ENCODE measurements at places on chromosomes 4 and X.

DNA sequence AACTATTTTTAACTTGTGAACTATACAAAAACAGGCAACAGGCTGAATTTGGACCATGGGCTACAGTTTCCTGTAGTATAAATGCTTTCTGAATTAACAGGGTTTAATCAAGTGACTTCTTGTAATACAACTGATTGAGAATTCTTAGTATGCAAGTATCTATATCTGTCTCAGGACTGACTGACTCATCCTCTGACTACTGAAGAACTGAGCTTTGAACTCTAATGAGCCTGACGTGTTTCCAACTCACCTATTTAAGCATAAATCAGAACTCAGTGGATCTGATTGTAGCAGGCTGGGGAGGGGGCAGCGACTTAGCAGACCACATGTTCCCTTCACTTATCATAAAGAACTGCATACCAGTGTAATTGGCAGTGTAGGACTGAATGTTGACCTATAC is 7.8 kb downstream of the SPATA4 start:
- no peak for DNase-seq

- no peak for DNase-seq
Observed at GRCh38 chrX:70478526-70479245, 34.1 kb downstream of the DLG3 start.

DNA sequence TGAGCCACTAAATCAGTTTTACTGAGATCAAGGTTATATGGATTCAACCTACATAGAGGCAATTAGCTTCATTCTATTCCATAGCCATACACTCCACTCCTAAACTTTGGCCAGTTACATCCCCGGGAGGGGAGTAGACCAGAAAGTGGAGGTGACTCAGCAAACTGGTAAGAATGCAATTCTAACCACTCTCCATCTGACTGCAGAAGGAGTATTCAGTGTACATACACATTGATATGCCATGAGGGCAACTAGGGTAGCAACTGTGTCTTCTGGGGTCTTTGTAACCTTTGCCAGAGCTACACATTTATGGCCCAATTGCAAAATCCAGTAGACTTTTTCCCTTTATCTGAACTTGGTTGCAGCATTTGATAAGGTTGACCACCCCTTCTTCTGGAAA is 7.6 kb downstream of the SLC25A43 start:
- DNase-seq, result no peak

DNA sequence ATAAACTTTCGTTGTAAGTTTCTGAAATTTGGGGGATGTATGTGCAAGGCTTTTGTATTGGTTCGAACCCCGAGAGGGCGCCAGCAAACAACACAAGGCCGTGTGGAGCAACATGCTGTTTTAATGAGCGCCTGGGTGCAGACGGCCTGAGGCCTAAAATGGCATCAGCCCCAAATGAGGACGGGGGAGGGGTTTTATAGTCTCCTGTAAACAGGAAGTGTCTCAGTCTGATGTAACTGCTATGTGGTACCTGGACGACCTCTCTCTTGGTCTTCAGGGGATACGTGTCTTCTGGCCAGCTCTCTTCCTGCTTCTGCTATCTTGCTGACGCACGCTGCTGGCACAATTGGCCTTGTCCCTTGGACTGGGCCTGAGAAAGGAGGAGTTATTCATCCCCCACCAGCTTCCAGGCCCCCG is 1348.0 kb downstream of the ADGRL3 start:
- no peak for DNase-seq

DNA sequence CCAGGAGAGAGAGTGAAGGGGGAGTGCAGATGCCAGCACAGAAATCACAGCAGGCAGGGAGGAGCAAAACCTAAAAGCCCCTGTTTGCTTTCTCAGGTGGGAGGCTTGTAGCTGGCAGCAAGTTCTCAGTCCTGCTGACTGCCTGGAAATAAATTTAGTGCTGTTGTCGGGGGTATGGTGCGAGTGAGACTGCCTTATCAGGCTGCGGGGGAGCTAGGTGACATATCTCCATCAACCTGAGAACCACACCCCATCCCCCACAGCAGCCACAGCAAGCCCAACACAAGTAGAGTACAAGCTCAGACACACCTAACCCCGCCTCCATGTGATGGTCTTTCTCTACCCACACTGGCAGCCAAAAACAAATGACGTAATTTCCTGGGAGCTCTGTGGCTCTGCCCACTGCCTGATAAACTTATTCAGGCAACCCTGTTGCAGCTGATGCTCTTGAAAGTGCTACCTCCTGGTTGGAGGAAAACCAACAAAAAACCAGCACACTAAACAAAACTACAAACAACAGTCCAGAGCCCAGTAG is 953.4 kb upstream of the NDST4 start:
- no peak for DNase-seq

DNA sequence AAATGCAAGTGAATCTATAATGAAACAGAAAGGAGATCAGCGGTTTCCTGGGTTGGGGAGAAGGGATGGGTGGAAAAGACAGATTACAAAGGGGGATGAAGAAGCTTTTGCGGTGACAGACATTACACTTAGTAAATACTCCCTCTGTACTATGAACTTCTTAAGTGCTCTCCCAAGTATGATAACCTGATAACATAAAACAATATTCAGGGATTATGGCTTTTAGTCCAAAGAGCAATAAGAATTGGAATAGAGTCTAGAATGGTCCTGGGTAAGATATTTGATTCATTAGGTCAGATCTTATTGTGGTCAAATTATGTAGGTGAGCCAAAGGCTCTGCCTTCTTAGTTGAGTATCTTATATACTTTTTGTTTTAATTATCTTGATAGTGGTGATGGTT is 9.2 kb downstream of the LRRC66 start:
- DNase-seq, result no peak

- no peak for DNase-seq
Observed at GRCh38 chr4:121408-122084, 2.8 kb upstream of the ZNF718 start.

- DNase-seq, result no peak
Observed at GRCh38 chr4:142278663-142279062, 567.4 kb downstream of the INPP4B start.

DNA sequence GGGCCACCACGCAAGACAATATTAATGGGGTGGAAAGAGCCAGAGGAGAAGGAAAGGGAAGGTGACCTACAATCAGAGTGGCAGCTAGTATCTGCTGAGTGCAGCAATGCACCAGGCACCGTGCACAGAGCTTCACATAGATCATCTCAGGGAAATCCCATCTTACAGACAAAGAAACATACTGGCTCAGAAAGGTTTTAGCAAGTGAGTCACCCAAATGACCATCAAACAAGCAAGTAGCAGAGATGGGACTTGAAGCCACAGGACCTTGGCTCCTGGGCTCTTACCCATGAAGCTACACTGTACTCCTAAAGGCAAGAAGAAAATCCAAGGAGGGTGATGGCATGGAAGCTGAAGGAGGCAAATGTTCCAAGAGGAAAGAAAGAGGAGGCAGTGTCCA is 6.8 kb downstream of the ANXA5 start:
- no peak for DNase-seq
